ENCODE measurements at places on chromosomes 6 and 20.

GRCh38 chr6:26545627-26546026 is 7.5 kb downstream of the HMGN4 start:
- no peak for DNase-seq

GRCh38 chr6:36851626-36852025 is 12.4 kb upstream of the CPNE5 start:
- DNase-seq: no peak

GRCh38 chr6:147142684-147143245 is 61.5 kb upstream of the STXBP5 start:
- no peak for DNase-seq

- DNase-seq: no peak
Measured at GRCh38 chr6:111418971-111419693, 63.9 kb downstream of the REV3L start.
